Right renal pelvis (tissue), 4 donors: ENCODE measurements at places on chromosomes 6 and 20. TPM values are rescaled to one million over a fixed set of nuclear protein-coding genes. Genes with fewer than 3 reads are reported as not detected.

DNA sequence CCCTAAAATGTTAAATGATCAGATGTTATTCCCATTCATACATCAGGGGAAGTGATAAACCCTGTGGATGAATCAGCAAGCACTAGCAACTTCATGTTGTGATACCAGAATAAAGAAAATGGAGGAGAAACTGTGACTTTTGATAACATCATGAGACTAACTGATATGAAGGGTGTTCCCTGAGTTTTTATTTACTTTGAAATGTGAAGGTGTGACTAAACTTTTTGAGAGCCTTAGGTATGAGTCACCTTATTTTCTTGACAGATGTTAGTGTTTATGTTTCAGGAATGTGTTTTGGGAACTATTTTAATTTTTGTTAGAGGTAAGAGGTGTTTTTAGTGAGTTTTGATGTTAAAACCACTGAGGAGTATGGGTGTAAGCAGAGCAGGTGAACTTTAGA is 4.4 kb downstream of the PARD6B start:
- no peak for DNase-seq

Gene SLC17A4
- 1.2 TPM for polyA plus RNA-seq

- DNase-seq = no peak
These were observed 223.3 kb downstream of the TMEM242 start for GRCh38 chr6:157099912-157100593.

- no peak for DNase-seq
These were observed 101.7 kb downstream of the OPRM1 start for GRCh38 chr6:154140743-154141142.

GRCh38 chr20:51750037-51750769 is 18.0 kb downstream of the ATP9A start:
- no peak for DNase-seq

Gene ULBP3
- polyA plus RNA-seq = 10.6 TPM

- DNase-seq = no peak
These were observed 573.1 kb upstream of the CHD6 start for GRCh38 chr20:42191140-42191860.

- peak; percentile 13 for DNase-seq
These were observed 713.4 kb downstream of the CD109 start for GRCh38 chr6:74409447-74409846.

- no peak for DNase-seq
These were observed 5.2 kb upstream of the MAFB start for GRCh38 chr20:40694246-40694645.

Gene SGK2
- 35.2 TPM for polyA plus RNA-seq

DNA sequence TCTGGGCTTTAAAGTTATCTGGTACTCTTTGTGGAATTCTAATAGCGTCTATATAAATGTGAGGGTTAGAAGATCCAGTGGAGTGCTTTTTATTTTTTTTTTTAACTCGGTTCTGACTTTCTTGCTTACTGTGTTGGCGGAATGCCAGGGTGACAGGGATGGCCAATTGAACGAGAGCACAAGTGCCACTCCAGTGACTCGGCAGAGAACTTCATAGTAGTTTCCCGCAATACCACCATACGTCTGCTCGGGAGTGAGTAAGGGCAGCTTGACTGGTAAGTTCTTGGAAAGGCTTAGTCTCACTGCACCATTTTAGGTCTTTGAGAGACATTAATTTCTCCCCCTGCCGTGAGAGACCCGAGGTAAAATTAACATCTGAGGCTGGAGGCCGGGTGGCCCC is 49.4 kb upstream of the TULP1 start:
- DNase-seq = no peak

DNA sequence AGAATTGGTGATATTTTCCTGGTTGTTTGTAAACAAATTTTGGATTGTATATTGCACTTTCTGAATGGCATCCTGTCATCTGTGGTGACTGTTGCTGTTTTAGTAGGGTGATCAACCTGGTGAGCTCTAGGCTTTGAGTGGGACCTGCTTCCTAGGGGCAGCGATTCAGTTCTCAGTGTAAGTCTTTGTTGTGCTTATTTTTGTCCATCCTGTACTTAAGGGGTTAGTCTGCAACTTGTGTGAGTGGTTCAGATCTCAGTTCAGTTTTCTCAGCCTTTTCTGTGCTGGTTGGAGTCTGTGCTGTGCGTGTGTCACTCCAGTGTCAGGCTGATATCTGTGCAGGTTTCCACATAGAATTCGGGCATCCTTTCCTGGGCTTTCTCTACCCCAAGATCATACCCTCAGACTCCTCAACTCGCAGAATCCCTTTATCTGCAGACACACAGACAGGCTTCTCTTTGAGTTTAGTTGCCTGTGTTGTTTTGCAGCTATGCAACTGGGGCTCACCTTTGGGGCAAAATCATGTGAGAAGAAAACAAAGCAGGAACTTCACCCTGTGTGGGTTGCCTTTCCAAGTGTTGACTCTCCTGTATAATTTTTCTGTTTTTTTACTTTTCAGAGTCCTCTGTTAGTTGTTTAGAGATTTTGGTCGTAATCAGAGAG is 177.7 kb downstream of the FARS2 start:
- DNase-seq = no peak

- no peak for DNase-seq
These were observed 6.7 kb upstream of the KCNK15 start for GRCh38 chr20:44738813-44739477.

Gene SLC22A1
- 1.0 TPM for polyA plus RNA-seq

Gene EYA2
- polyA plus RNA-seq = 0.67 TPM

- no peak for DNase-seq
These were observed 63.7 kb upstream of the SHLD1 start for GRCh38 chr20:5686384-5687105.

Gene MDN1
- polyA plus RNA-seq = 41.5 TPM

DNA sequence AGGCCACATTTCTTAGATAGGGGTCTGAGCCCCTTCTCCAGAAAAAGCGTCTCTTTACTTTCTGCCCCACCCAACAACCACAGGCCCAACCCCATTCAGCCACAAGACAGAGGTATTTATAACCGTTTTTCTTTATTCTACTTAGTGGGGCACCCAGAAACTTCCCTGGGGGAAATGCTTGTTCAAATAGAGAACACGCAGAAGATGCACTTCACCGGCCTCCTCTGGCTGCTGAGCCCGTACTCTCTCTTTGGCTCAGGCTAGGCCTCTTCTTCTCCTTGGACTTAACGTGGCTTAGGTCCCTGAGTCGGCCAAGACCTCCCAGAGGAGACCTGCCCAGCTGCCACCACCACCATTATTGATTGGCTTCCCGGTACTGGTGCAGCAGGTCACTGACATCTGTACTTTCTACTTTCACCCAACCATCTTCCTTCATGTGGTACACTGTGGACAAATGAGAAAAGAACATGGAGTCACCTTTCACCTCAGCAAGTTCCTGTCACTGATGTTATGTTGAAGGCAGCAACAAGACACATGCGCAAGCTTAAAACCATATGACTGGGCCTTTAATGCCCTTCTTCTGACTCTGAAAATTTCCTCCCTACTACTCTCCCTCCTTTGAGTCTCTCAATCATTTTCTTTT is 2.2 kb upstream of the TAP2 start:
- DNase-seq = no peak

DNA sequence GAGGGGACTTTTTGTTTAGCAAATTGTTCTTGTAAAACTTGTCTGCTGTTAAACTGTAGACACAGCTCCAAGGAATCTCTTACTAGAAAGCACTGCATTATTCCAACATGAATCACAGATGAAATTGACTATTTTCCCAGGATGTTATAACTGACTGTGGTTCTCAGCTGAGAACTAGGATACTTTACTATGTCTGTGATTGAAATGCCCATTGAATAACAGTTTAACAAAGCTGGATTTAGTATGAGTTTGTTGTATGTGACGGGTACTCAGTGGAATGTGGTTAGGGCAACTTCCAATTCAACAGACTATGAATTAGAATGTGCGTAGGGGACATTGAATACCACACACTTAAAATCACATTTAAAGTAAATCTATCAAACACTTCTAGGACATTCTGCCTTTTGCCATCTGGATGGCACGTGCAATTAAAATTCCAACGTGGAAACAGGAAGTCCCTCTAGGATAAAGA is 193.4 kb upstream of the PREP start:
- DNase-seq = no peak

Gene L3MBTL3
- polyA plus RNA-seq = 22.4 TPM

Gene EFCAB8
- not detected for polyA plus RNA-seq

GRCh38 chr6:31115941-31116560 is 1.5 kb downstream of the PSORS1C1 start:
- DNase-seq = no peak

Gene MAPK13
- 20.7 TPM for polyA plus RNA-seq

Gene TMEM74B
- polyA plus RNA-seq = 3.8 TPM

DNA sequence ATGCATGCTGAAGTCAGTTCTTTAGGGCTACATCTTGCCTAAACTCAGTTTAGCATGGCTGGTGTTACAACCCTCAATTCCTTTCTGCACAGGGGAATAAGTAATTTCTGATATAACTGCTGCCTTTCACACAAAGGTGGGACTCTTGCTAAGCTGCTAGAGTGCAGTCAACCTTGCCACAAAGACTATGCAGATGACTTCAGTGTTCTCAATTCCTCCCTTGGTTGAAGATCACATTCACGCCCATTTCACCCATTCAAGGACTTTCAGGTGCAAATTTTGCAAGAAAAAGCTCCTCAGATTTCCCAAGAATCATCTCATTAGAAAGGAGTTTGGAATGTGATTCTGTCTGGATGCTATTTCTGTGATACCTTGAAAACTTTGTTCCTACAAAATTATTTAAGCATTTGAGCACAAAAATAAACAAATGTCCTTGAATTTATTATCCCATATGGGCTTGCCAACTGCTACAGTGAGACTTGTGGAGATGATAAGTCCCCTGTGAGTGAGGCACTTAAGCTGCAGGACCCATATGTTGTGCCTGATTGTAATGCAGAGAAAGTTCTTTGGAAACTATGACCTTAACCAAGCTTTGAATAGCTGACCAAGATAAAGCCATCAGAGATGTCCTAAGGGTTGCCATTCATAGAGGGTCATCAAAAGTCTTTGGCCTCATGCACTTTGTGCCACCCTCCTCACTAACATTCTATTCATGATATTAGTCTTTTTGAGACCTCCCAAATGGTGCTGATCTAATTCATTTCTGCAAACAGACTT is 111.8 kb downstream of the PLCB4 start:
- no peak for DNase-seq

DNA sequence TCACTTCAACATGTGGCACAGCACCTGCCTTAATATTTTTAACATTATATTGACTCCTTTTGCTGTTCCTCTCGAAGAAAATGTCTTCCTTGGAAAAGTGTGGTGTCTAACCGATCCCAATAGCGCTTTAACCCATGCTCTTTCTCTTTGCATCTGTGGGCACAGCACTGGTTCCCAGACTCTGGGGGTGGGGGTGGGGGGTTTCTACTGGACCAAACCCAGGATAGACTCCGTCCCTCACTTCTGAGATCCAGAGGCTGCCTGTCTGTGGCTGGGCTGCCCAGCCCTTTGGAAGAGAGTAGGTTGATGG is 3.9 kb upstream of the ZNF292 start:
- no peak for DNase-seq

Gene ATXN1
- polyA plus RNA-seq = 20.0 TPM

- no peak for DNase-seq
These were observed 28.1 kb upstream of the AKAP7 start for GRCh38 chr6:131107151-131107550.

DNA sequence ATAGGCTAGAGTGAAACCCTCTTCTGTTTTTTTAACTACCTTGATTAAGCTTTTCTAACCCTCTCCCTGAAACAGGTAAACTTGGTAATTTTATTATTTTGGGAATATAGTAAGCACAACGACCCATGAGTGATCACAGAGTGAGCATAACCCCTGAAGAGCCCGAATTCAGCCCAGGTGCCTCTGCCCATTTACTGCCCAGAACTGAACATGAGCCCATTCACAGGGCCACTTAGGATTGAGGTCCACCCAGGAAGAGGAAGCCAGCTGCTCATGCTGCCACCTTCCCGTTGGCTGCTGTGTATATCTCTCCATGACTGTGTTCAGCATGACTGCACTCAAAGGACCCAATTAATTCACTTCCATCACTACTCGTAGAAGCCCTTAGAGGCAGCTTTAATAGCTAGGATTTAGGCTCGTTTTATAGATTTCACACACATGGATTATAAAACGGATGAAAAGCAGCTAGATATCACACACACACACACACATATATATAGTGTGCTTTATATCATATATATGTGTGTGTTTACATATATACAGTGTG is 8.3 kb upstream of the PDE10A start:
- DNase-seq = no peak

Gene CYP24A1
- polyA plus RNA-seq = 4.2 TPM

DNA sequence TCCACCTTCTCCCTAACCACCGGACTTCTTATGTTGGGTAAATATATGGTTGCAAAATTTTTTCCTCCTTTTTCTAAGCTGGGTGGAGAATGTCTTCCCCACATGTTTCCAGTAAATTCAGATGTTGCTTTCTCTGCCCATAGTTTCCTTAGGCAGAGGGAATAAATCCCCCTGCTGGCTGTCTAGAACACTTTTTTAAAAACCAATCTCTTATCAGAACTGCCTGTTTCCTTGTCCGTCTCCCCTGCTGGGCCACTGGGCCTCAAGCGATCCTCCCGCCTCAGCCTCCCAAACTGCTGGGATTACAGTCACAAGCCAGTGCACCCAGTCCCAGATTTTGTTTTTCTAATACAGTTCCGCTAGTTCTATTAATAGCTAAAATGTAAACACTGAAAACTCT is 9.9 kb upstream of the WFDC2 start:
- DNase-seq = no peak

DNA sequence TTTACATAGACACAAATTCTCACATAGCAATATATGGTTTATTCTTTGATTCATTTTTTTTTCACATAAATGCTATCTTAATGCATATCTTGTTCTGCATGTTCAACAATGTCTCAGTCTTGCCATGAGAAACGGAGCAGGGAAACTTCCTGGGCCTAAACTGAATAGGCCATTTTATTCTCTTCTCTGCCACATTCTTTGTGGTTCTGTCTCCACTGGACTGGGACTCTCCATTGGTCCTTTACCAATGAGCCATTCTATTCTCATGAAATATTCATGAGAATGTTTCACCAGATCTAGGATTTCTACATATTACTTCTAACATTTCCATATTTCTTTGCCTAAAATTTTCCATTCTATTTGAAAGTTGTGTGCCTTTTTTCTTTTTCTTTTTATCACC is 42.8 kb downstream of the LAMA2 start:
- no peak for DNase-seq

- DNase-seq = no peak
These were observed 55.5 kb downstream of the PDE7B start for GRCh38 chr6:135906972-135907465.

Gene PPIL1
- 56.8 TPM for polyA plus RNA-seq

DNA sequence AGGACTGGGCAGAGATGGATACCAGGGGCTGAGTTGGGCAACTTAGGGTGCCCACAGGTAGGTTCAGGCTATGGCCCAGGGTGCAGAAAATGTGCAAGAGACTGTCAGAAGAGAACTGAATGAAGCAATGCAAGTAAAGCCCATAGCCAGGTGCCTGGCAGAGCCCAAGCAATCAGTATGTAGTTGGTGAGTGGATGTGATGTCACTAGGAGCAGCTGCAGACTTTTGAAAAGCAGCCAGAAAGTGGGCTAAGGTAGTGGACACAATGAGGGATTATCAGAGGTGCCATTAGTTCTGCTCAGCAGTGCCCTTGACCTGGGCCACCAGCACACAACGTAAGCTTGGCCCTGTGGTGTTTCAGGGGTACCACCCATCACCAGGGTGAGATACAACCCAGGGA is 135.3 kb downstream of the SOBP start:
- DNase-seq = no peak
